Left lung (tissue), 14 donors: ENCODE measurements at places on chromosomes 4 and X. TPM values are rescaled to one million over a fixed set of nuclear protein-coding genes. Genes with fewer than 3 reads are reported as not detected.

- no peaks in the 10 kb centered on the region for H3K4me1 ChIP-seq
- H3K36me3 ChIP-seq: peaks cover 66% of the 10 kb centered on the region
- H3K4me3 ChIP-seq: no peak overlapping the region
- H3K27ac ChIP-seq: no peak overlapping the region
- DNase-seq: no peak
- no peaks in the 10 kb centered on the region for H3K27me3 ChIP-seq
Observed at GRCh38 chr4:147651563-147651962, 32.4 kb downstream of the PRMT9 start.

GRCh38 chr4:118350961-118351360 is 1.8 kb downstream of the PRSS12 start:
- no peak overlapping the region for H3K4me3 ChIP-seq
- H3K27me3 ChIP-seq: peaks cover 63% of the 10 kb centered on the region
- H3K27ac ChIP-seq: no peak overlapping the region

GRCh38 chr4:121696170-121696580 is 605 bp downstream of the ANXA5 start:
- H3K27me3 ChIP-seq: no peaks in the 10 kb centered on the region
- H3K4me3 ChIP-seq: peak overlapping the region; percentile 87

- DNase-seq: no peak
- no peaks in the 10 kb centered on the region for H3K36me3 ChIP-seq
- no peak overlapping the region for H3K4me3 ChIP-seq
- H3K27ac ChIP-seq: no peak overlapping the region
- no peaks in the 10 kb centered on the region for H3K4me1 ChIP-seq
- H3K27me3 ChIP-seq: no peaks in the 10 kb centered on the region
Observed at GRCh38 chrX:21885568-21885967, 29.8 kb downstream of the YY2 start.

- no peak overlapping the region for H3K27ac ChIP-seq
- no peaks in the 10 kb centered on the region for H3K27me3 ChIP-seq
- H3K4me3 ChIP-seq: no peak overlapping the region
- DNase-seq: peak; percentile 30
- no peaks in the 10 kb centered on the region for H3K36me3 ChIP-seq
- H3K4me1 ChIP-seq: no peaks in the 10 kb centered on the region
Observed at GRCh38 chr4:103002551-103002950, 17.0 kb downstream of the SLC9B1 start.

- no peak overlapping the region for H3K27ac ChIP-seq
- H3K27me3 ChIP-seq: no peaks in the 10 kb centered on the region
- no peak for DNase-seq
- H3K4me3 ChIP-seq: no peak overlapping the region
- no peaks in the 10 kb centered on the region for H3K36me3 ChIP-seq
Observed at GRCh38 chrX:32985544-32985943, 225.8 kb downstream of the DMD start.

DNA sequence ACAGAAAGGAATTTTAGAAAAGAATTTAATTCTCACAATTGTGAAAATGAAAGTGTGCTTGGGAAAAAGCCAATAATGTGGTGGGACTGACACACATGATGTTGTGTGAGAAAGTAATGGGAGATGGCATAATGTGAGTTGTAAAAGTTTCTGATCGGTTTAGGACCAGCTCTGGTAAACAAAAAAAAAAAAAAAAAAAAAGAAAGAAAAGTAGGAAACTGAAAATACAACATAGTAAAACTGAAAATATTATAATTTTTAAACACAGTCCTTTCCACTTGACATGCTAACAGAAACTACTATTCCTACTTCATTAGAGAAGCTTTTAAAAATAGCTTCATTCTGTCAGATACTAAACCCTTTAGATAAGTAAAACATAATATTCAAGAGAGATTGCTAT is 28.2 kb downstream of the RAP1GDS1 start:
- peaks cover 6% of the 10 kb centered on the region for H3K36me3 ChIP-seq
- no peaks in the 10 kb centered on the region for H3K27me3 ChIP-seq
- H3K4me3 ChIP-seq: no peak overlapping the region
- no peak for DNase-seq
- no peak overlapping the region for H3K27ac ChIP-seq
- peaks cover 6% of the 10 kb centered on the region for H3K4me1 ChIP-seq

- no peak overlapping the region for H3K27ac ChIP-seq
- H3K4me1 ChIP-seq: no peaks in the 10 kb centered on the region
- H3K27me3 ChIP-seq: no peaks in the 10 kb centered on the region
- no peak for DNase-seq
Observed at GRCh38 chrX:50114113-50114512, 86.7 kb downstream of the AKAP4 start.

GRCh38 chrX:87236830-87237440 is 280.7 kb upstream of the KLHL4 start:
- no peak overlapping the region for H3K27ac ChIP-seq
- H3K27me3 ChIP-seq: no peaks in the 10 kb centered on the region
- no peaks in the 10 kb centered on the region for H3K4me1 ChIP-seq
- no peak overlapping the region for H3K4me3 ChIP-seq
- no peak for DNase-seq

DNA sequence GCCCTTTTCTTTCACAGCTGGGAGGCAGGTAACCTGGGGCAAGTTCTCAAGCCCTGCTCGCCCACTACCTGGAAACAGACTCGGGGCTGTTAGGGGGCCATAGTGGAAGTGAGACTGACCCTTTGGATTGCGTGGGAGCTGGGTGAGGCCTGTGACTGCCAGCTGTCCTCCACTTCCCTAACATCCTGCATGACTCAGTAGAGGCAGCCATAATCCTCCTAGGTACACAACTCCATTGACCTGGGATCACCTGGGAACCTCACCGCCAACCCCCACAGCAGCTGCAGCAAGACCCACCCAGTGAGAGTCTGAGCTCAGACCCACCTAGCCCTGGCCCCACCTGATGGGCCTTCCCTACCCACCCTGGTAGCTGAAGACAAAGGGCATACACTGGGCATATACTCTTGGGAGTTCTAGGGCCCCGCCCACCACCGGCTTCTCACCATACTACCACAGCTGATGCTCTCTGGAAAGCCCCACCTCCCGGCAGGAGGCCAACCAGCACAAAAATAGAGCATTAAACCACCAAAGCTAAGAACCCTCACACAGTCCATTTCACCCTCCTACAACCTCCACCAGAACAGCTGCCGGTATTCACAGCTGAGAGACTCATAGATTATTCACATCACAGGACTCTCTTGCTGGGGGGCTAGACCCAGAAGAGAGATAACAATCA is 61.1 kb upstream of the DCTD start:
- peaks cover 7% of the 10 kb centered on the region for H3K4me1 ChIP-seq
- no peak overlapping the region for H3K27ac ChIP-seq
- no peaks in the 10 kb centered on the region for H3K36me3 ChIP-seq
- H3K4me3 ChIP-seq: no peak overlapping the region
- no peaks in the 10 kb centered on the region for H3K27me3 ChIP-seq

- H3K27ac ChIP-seq: peak overlapping the region; percentile 73
- peak; percentile 45 for DNase-seq
- no peaks in the 10 kb centered on the region for H3K27me3 ChIP-seq
- no peaks in the 10 kb centered on the region for H3K4me1 ChIP-seq
Observed at GRCh38 chrX:3712870-3713224, 602 bp downstream of the PRKX start.

Gene CDS1
- polyA plus RNA-seq: 21.0 TPM

Gene GLRB
- 4.4 TPM for polyA plus RNA-seq

Gene MAGEA8
- 0.37 TPM for polyA plus RNA-seq
